K562 (cell line): ENCODE measurements at places on chromosomes 12 and 14. TPM values are rescaled to one million over a fixed set of nuclear protein-coding genes. Genes with fewer than 3 reads are reported as not detected.

The PLEK2 gene
- polyA plus RNA-seq = not detected in 2 replicates

The ZFYVE21 gene
- 23.1 and 25.5 TPM in 2 replicates for polyA plus RNA-seq

The PZP gene
- polyA plus RNA-seq = not detected in 2 replicates

The APOLD1 gene
- 0.45 and 0.93 TPM in 2 replicates for polyA plus RNA-seq

The ETFBKMT gene
- polyA plus RNA-seq = 0.69 and 0.82 TPM in 2 replicates

GRCh38 chr12:106140223-106140986, 1.7 kb upstream of the NUAK1 start:
- H3K27me3 ChIP-seq = peaks cover 2% of the 10 kb centered on the region; the same call in 2 of the 3 replicates
- H3K4me1 ChIP-seq = no peaks in the 10 kb centered on the region; the same call in 1 of the 2 replicates
- no peak overlapping the region for H3K4me3 ChIP-seq
- no peak for DNase-seq
- no peak overlapping the region for H3K27ac ChIP-seq
- H3K36me3 ChIP-seq = no peaks in the 10 kb centered on the region

DNA sequence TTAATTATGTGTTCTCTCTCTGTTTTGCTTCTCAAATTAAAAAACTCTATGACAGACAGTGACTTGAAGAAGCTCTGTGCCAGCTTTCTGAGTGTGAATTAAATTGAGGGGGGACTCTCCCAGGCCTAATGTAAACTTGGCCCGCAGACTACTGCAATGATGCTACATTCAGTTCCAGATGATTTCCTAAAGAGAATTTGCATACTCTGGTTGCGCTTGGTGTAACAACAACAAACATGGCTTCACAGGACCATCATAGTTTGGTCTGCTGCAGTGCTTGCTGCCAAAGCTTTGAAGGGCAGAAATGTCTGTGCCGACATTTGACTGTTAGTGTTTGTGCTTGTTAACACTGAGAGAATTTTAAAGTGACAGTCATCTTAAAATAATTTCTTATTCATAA, 25.0 kb downstream of the CFAP54 start:
- no peaks in the 10 kb centered on the region for H3K27me3 ChIP-seq
- no peaks in the 10 kb centered on the region for H3K36me3 ChIP-seq
- H3K27ac ChIP-seq = no peak overlapping the region
- no peak overlapping the region for H3K4me3 ChIP-seq
- no peaks in the 10 kb centered on the region for H3K4me1 ChIP-seq
- no peak for DNase-seq
